ENCODE measurements at places on chromosomes 16 and 17.

- peak; percentile 47 for DNase-seq
These were observed 759 bp downstream of the UBE2O start for GRCh38 chr17:76452127-76452659.

GRCh38 chr17:69231521-69231920 is 2.9 kb upstream of the ABCA10 start:
- no peak for DNase-seq

DNA sequence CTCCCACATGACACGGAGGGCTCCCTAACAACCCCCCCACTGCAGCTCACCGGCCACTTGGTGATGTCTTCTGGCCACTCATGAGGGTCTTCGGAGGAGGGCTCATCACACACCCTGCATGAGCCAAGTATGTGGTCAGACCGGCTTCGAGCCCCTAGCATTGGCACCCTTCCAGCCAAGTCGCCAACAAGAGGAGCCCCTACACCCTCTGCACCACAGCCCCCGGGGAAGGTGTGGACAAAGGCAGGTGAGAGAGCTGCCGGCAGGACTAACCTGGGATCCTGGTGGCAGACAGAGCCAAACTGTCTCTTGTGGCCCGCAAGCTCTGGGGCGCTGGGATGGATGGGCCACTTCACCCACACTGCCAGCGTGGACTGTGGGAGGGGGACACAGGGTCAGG is 6.5 kb downstream of the SNRNP25 start:
- DNase-seq = no peak

DNA sequence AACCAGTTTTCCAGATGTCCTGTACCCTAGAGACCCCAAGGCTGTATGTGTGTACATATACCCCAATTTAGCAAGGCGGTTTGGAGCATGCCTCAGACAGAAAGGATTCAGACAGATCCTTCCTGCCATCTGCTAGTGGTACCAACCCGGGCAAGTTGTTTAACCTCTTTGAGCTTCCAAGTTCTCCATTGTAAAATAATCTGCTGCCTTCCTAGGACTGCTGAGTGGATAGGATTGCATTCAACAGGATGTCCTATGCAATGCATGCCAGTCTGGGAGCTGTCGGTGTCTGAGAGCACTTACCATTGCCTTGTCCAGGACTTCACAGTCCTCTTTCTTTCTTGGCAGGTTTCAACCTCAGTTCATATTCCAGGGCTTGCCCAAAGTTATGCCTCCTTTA is 1.9 kb downstream of the CDH13 start:
- DNase-seq = no peak

GRCh38 chr17:58757162-58757613 is 1.5 kb downstream of the PPM1E start:
- DNase-seq = no peak

DNA sequence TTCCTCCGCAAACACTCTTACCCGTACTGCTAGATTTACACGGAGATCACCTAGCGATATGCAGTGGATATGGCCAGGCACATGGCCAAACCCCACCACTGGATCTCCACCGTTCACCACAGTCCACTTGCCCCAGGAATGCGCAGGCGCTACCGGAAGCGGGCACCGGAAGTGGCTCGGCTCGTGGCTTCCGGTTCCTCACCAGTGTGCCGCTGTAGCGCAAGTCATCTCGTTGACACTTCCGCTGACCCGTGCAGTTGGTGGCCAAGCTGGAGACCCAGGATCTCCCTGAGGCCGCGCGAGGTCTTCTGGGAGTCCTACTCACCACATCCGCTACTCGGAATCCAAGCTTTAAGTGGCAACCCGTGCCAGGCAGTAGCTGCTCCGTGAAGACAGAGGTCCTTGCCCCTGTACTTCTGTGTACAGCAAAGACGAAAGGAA is 11.5 kb downstream of the ZNF597 start:
- DNase-seq = no peak

- DNase-seq = no peak
These were observed 76.2 kb upstream of the DNAH17 start for GRCh38 chr17:78653382-78653781.

- DNase-seq = no peak
These were observed 40.8 kb upstream of the TAOK1 start for GRCh38 chr17:29349409-29349808.

DNA sequence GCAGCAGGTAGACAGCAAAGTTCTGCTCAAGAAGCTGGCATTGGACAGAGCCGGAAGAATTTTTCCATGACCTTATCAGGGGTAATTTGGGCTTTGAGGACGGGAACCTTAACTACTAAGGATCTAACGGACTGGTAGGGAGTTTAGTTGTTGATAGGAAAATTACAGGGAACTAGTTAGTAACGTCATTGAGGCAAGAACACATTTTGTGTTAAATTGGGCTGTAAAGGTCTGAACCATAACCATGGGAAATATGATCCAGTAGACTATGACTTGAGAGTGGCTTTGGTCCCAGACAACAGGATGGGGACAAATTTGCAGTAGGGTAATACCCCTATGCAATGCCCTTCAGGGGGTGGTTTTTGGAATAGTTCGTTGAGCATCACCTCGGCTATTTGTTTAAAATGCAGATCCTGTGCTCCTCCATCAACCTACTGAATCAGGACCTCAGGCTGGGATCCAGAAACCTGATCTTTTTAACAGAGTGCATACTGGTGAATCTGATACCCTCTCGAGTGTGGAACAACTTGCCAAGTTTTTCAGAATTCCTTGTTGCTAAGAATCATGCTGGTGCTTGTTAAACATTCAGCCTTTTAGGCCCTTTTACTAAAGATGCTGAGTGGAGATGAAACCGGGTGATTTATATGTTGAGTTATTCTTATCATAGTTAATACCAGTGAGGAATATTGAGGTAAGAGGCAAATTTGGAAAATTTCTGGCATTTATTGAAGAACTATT is 255.1 kb downstream of the MAP2K6 start:
- DNase-seq = no peak

GRCh38 chr17:81511804-81512561 is 616 bp downstream of the ACTG1 start:
- peak; percentile 53 for DNase-seq

DNA sequence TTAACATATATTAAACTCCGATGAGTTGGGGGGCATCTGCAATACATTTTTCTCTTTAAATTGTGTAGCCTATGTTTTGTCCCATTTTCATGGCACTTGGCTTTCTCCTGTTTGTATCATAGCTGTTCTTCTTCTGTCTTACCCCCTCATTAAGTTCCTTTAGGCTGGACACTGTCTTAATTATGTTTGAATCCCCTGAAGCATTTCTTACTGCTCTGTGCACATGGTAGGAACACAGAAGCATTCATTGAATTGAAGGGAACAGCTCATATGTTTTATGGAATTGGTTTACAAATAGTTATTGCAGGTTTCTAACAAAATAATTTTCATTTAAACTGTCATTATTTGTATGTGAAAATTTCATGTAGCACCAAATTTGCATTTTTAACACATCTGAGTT is 176.8 kb downstream of the TANC2 start:
- DNase-seq = no peak

- no peak for DNase-seq
These were observed 38.2 kb downstream of the COPRS start for GRCh38 chr17:31820691-31821435.

DNA sequence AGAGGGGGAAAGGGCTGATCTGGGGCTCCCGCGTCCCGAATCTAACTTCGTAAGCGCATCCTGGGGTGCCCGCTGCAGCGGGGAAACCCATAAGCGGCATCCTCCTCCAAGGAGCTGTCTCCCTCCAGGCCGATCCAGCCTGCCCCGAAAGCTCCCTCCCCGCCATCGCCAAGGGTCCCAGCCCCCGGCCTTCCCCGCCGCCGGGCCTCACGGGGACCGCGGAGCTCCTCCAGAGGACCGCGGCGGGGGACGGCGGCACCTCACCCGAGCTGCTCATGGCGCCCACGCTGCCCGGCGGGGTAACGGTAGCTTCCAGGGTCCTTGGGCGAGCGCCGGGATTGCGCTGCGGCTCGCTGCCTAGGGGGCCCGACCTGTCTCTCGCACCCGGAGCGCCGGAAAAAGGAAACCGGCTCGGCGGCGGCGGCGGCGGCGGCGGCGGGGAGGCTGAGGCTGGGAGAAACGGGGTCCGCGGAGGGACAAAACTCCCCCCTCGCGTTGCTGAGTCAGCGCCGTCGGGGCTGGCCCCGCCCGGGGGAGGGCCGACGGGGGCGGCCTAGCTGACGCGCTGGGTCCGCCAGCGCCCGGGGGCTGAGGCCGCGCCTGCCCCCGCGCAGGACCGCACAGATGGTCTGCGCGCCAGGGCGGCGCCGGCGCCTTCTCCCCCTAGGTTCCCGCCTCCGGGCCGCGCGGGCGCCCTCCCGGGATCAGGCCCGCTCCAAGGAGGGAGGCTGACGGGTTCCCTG is at the start of gene BLMH:
TSS of gene BLMH (minus strand) at position 402 of the 743 bp plus-strand sequence. CDS start at position 277, 125 bp downstream.
- peak; percentile 85 for DNase-seq

DNA sequence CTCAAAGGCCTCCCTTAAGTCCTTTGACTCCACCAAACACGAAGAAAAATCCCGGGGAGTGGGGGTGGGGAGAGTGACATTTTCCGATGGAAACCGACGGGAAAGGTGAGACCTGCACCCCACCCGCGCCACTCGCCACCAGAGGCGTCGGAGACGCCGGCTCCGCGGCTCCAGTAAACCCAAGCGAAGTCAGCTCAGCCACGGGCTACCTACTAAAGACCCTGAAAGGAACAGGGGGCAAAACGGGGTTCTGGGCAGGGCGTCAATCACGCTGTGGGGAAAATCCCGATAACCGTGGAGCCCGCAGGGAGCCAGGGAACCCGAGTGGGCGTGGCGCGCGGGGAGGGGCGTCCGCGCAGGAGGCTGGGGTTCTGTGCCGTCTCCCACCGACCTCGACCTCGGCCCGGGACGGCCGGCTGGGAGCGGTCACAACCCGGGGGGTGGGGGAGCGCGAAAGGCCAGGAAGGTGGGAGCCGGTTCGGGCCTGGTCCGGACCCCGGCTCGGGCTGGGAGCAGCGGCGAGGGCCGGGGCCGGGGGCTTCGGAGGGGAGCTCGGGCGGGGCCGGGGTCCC is 565 bp downstream of the WDR45B start:
- DNase-seq = peak; percentile 71

DNA sequence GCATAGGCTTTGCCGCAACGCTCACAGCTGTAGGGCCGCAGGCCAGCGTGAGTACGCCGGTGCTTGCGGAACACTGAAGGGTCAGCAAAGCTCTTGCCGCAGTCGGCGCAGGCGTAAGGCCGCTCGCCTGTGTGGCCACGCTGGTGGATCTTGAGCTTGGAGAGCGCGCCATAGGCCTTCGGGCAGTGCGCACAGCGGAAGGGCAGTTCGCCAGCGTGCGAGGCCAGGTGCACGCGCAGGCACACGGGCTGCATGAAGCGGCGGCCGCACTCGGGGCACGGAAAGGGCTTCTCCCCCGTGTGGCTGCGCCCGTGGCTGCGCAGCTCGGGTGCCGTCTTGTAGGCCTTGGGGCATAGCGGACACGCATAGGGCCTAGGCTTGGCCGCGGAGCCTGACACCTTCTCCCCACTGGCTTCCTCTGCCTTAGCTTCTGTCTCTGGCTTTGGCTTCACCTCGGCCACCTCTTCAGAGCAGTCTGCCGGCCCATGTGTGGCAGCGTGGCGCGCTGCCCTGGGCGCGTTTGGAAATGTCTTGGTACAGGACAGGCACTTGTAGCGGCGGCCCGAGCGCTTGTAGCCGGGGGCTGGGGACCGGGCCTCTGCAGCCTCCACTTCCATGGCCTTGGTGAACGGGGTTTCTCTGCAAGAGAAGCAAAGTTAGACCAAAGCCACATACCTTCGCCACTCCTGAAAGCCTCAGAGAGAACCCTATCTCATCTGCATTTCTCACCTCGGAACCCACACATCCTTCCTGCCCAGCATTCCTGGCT is 10.0 kb downstream of the ZNF668 start:
- DNase-seq = no peak

- DNase-seq = no peak
These were observed 50.5 kb downstream of the MYO18A start for GRCh38 chr17:29129731-29130130.

DNA sequence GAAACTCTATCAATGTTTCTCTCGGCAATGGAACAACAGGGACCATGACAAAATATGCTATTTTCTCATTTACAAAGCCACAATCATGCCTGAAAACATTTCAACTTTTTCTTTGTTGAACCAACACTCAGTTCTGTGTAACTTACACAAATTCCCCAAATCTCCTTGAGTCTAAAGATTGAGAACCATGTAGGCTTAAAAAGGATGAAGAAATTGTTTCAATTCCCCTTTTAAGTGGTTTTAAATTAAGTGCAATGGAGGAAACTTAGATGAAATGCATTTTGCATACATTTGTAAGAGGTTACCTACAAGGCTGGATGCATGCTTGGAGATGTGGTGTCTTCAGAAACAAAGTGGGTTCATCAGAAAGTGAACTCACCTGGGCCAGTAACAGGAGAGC is 566.4 kb upstream of the CDH11 start:
- no peak for DNase-seq

DNA sequence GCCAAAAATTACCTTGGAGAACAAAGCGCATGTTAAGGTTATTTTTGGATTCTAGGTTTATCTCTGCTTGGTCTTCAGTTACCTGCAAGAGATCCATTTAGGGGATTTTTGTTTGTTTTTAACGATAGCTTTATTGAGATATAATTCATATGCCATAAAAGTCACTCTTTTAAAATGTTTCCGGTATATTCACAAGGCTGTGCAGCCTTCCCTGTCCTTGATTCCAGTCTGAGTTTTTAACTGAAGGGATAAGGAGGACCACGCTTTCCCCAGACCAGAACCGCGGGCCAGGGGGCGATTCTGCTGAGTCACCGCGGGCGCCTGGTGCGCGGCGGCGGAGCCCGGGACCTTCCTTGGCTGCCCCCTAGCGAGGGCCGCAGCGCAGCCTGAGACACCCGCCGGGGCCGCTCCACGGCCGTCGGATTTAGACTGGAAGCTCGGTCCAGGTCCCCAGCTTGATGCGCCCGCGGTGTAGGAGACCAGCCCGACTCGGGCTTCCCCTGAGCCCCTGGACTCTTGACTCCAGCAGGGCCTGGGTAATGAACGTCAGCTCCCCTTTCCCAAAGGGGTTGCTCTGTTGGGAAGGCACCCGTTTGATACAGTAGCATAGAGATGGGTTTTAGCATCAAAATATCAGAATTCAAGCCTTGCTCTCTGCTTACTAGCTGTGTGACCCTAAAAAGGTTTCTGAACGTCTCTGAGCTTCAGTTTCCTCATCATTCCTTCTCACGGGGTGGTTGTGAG is 50.0 kb upstream of the STH start:
- DNase-seq = peak; percentile 69

DNA sequence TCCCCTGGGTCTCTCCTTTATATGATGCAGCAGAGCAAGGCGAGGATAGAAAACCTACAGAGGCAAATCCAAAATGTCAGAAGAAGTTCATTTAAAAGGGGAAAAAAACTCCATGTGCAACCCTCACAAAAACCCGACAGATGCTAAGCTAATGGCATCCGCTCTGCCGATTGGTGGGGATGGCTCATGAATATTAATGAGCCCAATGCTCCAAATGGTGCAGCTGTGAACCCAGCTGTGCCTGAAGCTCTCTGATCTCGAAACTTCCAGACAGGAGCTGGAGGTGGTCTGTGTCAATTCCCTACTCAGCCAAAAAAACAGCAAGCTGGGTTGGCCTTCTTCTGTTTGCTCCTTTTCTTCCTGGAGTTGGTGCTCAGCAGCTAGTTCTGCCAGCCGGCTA is 15.5 kb downstream of the SNX11 start:
- DNase-seq = no peak

GRCh38 chr17:50620237-50620636 is 14.4 kb upstream of the ABCC3 start:
- no peak for DNase-seq

All from right kidney (tissue), 9 donors.